Karpas-422 (cell line): ENCODE measurements at places on chromosomes 16 and 17.

GRCh38 chr17:27288183-27288582 is 5.7 kb upstream of the WSB1 start:
- no peak for DNase-seq

GRCh38 chr16:66477028-66477515 is 50.0 kb downstream of the BEAN1 start:
- no peak for DNase-seq

- peak; percentile 89 for DNase-seq
Measured at GRCh38 chr17:18141210-18141803, 32.8 kb downstream of the MYO15A start.

GRCh38 chr16:57255686-57256415 is 10.8 kb downstream of the ARL2BP start:
- no peak for DNase-seq

DNA sequence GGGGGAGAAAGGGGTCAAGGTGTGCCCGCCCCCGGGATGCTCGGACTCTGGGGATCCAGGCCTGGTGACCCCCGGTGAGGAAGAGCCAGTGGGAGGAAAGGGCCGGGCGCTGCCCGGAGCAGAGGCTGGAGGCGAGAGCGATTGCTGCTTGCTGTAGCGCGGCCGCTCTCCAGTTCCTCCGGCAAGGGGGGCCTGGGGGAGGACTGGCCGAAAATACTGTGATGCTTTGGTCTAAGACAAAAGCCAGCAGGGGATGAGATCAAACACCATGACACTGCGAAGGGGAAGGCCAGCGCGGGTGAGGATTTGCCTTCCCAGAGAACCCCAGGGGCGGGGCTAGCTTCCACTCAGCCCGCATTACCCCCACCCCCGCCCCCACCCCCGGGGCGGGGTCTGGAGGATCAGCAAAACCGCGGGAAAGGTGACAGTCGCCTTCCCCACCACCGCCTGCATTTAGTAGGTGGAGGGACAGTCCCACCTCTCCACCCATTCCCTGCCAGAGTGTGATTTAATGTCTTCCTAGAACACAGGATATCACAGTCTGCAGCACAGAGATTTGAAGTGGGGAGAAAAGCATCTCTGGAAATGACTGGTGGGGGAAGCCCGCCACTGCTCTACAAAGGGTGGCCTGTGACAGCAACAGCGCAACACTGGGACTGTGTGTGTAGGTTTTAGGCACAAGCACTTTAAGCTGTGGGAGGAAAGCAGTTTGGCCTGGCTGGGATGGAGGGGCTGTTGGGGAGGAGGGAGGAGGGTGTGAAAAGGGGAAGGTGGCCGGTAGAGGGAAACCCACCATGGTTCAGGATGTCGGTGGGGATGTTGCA is 25.7 kb downstream of the MRC2 start:
- peak; percentile 65 for DNase-seq

DNA sequence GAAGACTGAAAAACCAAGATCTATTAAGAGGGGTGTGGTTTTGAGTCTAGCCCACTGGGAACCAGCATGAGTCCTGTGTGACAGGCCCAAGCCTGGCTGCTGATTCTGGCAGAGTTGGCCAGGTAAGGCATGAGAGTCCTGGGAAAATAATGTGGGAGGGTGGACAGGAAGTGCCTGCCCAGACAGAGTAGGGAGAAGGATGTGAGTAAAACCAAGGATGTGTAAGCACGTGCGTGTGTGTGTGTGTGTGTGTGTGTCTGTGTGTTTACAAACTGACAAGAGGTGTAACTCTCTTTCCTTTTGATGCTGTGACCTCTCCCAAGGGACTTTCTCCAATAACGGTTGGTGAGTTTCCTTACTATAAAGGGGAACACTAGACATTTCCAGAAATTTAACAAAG is 15.6 kb upstream of the TEX2 start:
- no peak for DNase-seq

DNA sequence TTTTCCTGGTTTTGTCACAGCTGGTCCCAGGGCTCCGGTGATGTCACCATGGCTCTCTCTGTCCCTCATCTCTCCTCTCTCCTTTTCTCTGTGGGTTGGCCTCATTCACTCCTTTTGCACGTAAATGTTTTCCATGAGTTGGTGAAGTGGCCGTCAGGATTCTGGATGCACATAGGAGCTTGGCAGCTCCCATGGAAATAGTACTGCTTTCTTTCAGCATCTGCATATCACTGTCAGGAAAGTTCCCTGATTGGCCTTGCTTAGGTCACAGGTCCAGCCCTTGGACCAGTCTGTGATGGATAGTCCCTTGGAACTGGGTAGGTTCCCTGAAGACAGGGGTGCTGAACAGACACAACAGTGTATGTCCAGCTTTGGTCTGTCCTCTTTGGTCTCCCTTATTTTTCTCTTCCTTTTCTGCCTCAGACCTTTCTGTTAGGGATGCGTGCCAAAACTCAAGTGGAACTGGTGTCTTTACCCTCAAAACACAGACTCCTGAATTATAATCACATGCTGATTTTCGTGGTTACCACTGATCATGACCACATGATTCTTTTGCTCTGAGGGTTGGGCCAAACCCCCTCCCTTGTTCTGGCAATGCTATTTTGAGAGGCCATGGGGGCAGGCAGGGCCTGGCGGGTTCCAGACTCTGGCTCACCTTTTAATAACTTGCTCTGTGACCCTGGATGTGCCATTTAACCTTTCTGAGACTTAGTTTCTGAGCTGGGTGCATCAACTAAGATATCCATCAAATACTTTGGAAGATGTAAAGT is 99.0 kb downstream of the MSI2 start:
- peak; percentile 67 for DNase-seq

DNA sequence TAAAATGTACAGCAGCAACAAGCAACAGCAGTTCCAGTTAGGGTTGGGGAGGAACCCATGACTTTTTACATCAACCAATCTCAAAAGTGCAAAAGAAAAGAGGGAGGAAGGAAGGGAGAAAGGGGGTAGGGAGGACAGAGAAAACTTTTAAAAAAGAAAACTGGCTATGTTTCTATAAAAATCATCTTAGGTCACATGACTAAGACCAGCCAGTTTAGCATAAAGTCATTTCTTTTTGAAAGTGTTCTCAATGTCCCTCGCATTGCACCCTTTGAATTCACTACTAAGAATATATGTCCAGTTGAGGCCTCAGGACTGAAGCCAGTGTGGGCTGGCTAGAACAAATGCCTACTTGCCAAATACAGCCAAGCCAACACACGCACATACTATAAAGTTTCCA is 28.9 kb downstream of the DCUN1D3 start:
- no peak for DNase-seq

- DNase-seq = no peak
Measured at GRCh38 chr17:66449418-66449977, 147.1 kb downstream of the PRKCA start.

DNA sequence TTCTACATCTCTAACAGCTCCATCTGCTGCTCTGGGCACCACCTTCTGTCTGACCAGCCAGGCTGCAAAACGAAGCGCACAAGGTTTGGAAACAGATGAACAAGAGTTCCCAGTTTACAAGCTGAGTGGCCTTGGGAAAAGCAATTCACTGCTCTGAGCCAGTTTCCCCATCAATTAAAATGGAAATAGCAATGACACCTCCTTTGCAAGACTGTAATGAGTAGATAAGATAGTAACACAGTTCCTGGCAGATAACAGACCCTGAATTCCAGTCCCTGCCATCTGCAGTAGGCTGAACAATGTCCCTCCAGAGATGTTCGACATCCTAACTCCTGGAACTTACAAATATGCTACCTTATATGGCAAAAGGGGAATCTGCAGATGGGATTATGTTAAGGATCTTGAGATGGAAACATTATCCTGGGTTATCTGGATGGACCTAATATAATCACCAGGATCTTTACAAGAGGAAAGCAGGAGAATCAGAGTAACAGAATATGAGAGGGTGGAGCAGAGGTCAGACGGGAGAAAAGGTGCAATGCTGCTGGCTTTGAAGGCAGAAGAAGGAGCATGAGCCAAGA is 27.9 kb downstream of the CPPED1 start:
- no peak for DNase-seq

- DNase-seq = no peak
Measured at GRCh38 chr17:82678265-82678891, 20.1 kb downstream of the RAB40B start.

DNA sequence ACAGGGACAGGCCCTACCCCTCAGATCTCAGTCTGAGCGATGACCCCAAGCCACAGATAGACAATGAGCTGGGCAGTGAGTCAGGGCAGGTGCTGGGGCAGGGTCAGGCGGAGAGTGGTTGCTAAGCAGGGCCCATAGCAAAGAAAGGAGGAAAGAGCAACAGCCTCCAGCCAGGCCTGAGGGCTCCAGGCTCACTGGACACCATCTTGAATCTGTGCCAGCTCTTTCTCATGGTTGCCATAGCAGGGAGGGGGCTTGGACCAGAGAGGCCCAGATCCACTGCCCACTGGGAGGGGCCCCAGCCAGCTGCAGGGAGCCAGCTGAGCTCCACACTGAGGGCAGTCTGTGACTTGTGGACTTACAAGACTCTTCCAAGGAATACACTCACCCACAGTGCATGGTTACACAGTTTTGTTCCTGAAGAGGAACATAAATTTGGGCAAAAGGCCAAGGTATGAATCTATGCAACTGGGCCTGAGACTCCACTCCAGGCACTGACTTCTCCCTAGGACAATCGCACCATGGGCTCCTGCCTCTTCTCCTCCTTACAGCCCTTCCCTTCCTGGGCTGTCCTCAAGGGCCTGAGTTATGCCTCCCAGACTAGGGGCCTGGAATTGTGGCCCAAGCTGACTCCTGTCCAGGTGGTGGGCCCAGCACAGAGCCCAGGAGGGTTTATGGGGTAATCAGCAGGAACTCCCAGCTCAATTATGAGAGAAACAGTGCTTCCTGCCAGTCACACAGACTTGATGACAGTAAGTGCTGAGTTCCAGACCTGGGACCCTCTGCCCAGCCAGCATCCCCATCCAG is 59.9 kb downstream of the BEAN1 start:
- no peak for DNase-seq

DNA sequence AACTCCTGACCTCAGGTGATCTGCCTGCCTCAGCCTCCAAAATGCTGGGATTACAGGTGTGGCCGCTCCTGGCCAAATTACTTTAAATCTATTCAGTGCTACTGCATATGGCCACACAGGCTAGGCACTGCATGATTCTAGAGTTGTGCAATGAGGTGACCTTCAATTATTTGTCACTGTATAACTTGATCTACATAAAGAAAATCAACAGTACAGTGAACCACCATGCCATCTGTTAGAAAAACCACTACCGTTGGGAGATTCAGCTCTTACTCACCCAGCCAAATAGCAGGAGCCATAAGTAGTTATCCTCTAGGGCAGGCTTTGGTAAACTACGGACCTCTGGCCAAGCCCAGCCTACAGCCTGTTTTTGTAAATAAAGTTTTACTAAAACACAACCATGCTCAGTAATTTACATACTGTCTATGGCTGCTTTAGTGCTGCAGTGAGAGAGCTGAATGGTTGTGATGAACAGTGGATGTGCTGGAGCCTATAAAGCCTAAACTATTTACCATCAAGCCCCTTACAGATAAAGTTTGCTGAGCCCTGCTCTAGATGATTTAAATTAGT is 40.7 kb upstream of the TANC2 start:
- no peak for DNase-seq

- no peak for DNase-seq
Measured at GRCh38 chr17:49565948-49566491, 9.7 kb upstream of the NXPH3 start.

DNA sequence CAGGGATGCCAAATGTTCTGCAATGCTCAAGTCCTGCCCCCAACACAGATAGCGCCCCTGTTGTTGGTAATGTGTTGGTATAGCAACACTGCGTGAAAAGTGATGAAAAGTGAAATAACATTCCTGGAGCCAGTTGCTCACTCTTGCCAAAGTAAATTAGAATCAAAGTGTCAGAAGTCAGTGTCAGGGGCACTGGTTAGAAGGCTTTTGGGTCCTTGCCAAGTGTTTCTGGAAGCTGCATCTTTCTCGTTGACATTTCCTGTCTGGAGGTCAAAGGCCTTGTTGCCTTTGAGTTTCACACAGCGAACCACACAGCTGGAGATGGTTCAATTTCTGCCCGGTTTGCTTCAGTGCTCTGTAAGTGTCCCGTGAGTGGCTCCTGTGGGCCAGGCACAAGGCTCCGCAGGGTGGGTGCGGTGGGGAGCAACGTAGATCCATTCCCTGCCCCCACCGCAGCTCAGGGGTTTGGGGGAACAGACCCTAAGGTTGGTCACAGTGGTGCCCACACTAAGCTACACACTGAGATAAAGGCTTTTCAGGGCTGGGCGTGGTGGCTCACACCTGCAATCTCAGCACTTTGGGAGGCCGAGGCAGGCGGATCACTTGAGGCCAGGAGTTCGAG is 3.6 kb upstream of the SLC16A5 start:
- DNase-seq = no peak

DNA sequence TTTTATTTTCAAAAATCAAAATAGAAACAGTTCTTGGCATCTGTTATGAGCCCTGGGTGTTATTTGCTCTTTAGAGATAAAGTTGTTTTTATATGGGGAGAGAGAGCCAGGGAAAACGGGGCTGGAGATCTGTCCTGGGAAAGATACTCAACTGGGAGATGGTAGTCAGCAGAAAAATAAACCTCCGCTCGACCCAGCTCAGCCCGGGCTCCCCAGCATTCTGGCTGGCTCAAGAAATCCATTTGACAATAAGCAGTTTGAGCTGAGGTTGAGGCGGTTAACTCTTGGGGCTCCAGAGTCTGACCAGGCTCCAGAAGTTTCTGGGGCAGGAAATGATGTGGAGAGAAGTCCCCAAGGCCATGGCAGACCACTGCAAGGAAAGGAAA is 151.9 kb downstream of the IRX5 start:
- DNase-seq = no peak

GRCh38 chr17:3894911-3895343 is 2.1 kb upstream of the CAMKK1 start:
- DNase-seq = no peak

DNA sequence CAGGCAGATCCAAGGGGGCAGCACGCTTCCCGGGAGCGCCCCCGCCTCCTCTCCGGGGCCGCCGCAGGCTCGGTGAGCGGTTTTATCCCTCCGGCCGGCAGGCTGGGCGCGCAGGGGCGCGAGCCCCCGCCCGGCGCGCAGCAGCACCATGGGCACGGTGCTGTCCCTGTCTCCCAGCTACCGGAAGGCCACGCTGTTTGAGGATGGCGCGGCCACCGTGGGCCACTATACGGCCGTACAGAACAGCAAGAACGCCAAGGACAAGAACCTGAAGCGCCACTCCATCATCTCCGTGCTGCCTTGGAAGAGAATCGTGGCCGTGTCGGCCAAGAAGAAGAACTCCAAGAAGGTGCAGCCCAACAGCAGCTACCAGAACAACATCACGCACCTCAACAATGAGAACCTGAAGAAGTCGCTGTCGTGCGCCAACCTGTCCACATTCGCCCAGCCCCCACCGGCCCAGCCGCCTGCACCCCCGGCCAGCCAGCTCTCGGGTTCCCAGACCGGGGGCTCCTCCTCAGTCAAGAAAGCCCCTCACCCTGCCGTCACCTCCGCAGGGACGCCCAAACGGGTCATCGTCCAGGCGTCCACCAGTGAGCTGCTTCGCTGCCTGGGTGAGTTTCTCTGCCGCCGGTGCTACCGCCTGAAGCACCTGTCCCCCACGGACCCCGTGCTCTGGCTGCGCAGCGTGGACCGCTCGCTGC is 832 bp downstream of the CDK5R1 start:
- DNase-seq = no peak

GRCh38 chr16:23979441-23979840 is 143.7 kb downstream of the PRKCB start:
- DNase-seq = no peak
